ENCODE measurements at places on chromosomes 2 and 18.

DNA sequence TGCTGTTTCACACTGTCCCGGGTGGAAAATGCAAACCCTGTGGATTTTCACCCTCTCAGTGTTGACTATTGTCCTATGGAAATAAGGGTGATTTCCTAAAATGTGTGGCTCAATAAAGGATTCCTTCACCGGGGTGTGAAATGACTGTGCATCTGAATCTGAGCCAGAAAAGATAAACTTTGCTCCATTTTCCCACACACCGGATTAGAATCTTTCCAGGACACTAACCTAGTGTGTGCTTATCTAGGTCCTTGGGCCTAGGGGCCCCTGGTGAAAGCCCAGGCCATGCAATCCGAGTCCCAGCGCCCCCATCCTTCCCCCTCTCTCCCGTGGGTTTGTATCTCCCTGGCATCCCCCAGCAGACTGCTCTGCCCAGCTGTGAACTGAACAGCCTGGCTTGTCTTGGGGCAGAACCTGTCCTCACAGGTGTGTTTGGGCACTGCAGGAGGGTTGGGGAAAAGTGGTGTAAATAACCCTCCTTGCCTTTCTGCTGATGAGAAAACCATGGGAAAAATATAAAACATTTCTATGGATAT lies 17.3 kb downstream of the KLHL29 start:
- DNase-seq, result no peak

GRCh38 chr2:229641676-229642075 lies 72.7 kb downstream of the DNER start:
- DNase-seq, result no peak

- no peak for DNase-seq
Observed at GRCh38 chr2:193695367-193695766, 1500.6 kb upstream of the TMEFF2 start.

GRCh38 chr2:241260911-241261310 lies 54.6 kb downstream of the HDLBP start:
- DNase-seq, result no peak

GRCh38 chr18:63083555-63083954 lies 236.0 kb downstream of the BCL2 start:
- DNase-seq, result no peak

GRCh38 chr18:78884502-78884901 lies 95.1 kb upstream of the SALL3 start:
- no peak for DNase-seq

DNA sequence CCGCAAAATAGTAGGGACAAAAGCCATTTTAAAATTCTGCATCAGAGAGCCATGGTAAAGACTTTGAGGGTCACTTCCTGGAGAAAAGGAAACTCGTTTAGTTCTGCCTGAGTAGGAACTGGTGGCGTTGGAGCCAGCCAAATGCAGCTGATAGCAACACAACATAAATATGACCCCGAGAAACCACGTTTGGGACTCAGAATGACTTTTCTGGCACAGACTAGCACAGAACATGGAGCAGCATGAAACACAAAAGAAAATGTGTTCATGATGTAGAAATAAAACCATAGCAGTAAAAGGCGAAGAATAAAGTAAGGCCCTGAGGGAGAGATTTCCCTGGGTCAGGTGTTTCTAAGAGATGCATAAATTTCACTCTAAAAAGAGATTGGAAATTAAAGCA lies 149.2 kb upstream of the KLHL29 start:
- no peak for DNase-seq

DNA sequence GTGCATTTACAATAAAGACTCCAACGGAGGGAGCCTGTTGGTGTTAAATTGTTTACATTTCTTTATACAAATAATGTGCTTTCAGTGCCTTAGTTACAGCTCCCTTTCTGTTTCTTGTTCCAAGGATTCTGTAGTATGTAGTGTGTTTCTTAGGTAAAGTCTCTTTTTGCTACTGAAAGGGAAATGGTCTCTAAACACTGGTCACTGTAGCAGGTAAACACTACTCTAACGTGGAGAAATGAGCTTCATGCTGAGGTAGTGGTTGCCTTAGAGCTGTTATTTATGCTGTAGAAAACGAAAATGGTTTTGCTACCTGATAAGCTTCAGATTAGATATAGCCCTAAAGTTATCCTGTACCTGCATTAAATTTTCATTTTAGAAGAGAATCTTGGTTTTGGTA lies 163.6 kb downstream of the CAPN13 start:
- no peak for DNase-seq

- no peak for DNase-seq
Observed at GRCh38 chr2:96157649-96158553, 12.7 kb upstream of the DUSP2 start.

DNA sequence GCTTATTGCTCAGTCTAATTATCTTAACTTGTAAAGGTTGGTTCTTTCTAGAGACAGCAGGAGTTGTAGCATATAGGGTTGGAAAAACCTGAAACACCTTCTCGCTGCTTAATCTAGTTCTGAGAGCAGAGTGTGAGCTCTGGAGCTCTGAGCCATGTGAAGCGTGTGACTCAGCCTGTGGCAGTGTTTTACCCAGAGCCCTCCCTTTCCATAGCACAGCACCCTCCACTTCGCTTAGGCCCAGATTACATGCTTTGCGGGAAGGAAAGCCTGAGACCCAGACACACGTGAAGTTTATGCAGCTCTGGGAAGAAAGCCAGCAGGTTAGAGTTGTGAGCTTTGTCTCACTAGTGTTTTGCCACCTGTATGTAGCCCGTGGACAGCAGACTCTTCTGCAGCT lies 74.5 kb downstream of the INPP4A start:
- DNase-seq, result no peak

- DNase-seq, result no peak
Observed at GRCh38 chr2:36960005-36960675, 6.2 kb downstream of the STRN start.

DNA sequence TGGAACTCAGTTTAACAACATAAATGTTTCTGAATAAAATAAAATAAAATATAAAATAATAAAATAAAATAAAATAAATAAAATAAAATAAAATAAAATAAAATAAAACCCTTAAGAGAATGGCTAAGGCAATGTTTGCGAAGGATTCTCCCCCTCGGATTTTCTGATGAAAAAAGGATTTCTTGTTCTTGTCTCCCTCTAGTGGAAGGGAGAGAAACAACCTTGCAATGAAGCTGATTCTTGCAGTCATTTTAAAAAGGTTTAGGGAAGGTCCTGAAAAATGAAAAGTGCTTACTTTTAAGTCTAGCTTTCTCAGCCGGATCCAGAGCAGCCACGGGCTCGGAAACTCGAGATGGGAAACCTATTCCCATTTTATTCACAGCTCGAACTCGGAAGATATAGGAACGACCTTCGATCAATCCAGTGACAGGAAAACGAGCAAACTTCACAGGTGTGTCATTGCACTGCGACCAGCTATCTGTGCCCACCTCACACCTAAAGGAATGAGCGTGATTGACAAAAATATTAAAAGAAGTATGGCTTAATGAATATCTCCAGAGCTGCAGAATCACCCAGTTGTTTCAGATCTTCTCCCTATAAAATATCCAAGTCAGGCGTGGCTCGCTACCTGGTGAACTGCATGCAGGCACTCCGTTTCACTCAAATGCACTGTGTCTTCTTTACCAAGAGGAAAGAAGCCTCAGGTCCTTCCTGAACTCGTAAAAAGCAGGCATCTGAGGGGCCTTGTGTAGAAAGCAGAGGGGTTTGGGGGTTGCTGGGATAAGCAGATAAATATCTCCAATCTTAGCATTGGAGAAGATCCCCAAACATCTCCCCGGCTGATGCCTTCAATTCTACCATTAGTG lies 68.1 kb downstream of the MYOM1 start:
- no peak for DNase-seq

GRCh38 chr2:203623096-203623495 lies 83.3 kb upstream of the CD28 start:
- no peak for DNase-seq

DNA sequence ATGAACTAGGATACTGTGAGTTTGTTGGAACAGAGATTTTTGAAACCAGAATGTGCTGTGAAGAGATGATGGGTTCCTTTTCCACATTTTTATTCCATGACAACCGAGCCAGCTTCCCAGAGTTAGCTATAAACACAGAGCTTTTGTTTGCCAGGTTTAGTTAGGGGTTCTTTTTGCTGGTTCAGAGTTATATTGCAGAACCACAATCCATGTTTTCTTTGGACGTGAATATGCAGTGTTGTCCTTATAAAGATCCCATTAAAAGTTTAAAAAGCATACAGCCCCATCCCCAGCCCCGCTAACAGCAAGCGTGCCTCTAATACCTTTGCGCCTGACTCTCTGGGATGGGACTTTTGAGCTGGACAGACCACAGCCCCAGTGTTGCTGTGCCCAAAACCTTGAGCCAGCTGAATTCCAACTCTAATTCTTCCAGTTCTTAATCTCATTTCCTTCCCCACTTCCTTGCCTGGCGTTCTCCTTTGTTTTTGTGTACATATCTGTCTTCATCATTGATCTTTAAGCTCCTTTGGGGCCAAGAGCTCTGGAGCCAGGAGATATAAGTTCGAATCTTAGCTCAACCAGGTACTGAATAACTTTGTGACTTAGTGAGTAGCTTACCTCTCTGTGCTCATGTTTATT lies 72.3 kb downstream of the SPATS2L start:
- DNase-seq, result no peak

- DNase-seq, result no peak
Observed at GRCh38 chr18:57437402-57437765, 2.2 kb downstream of the ONECUT2 start.

DNA sequence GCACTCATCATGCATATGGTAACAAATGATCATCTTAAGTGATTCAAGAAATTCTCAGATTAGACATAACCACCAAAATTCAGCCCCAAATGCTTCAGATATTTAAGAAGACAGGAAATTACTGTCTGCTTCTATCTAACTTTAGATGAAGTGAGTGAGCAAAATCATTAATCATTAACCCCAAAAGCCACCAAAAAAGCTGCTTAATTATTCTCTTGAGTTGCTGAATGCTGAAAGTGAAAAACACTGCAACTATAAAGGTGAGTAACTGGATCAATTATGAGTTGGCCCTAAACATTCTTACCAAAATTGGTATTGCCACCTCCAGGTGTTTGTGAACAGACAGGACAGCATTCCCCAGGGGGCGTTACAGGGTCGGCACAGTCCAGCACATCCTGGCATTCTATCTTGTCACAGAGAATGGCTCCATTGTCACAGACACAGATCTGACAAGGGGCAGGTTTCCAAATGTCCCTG lies 69.6 kb downstream of the COL5A2 start:
- no peak for DNase-seq

DNA sequence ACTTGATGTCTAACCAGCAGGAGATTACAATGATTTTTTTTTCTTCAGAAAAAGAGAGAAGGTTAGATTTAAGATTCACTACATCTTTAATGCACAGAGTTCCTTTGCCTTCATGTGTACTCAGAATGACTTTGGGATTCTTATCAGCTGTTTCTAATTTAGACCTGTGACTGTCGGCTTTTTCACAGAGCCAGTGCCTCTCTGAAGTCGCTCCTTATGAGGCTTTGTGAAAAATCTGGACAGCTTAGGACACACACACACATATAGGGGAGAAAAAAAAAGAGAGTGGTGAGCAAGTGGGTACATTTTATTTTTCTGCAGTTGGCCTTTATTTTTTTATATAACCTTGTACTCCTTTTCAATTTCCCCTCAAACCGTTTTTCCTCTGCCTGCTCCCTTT lies 893.1 kb upstream of the CELF4 start:
- no peak for DNase-seq

DNA sequence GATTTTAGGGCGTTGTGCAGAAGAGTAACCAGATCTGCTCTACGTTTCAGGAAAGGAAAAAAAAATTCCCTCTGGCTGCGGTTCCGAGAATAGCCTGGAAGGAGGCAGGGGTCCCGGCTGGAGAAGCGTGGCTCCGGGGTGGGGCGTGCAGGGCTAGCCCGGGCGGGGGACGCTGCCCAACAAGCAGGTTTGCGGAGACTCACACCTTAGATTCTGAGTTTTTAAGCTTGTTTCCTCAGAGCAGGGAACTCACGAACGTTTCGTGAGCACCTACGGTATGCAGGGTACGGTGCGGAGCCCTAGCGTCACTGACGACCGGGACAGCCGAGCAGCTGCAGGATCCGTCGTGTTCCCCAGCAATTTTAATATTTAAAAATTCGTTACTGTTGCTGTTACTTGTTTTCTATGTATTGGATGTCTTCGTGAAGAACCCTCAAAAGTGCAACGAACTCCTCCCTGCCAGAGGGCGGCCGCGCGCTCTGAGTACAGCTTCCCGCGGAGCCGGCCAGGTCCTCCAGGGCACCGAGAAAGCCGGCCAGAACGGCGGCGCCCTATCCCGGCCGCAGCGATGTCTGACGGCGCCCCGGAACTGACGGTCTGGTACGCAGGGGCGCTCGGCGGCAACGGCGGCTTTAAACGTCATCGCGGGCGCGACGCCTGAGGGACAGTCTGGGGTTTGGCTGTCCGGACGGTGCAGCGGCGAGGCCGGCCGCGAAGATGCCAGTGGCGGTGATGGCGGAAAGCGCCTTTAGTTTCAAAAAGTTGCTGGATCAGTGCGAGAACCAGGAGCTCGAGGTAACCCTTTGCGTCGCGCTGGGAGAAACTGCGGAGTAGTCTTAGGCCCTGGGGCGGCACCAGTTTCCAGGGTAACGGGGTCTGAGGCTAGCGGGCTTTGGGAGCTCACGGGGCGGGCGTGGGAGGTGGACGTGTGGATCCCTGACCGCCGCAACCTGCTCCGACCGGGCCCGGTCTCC lies at the start of gene COPS8:
Gene COPS8, plus strand, starts transcription at position 642 of the 974 bp plus-strand sequence. Its CDS starts 76 bp downstream, at position 718.
- DNase-seq, result peak; percentile 85

DNA sequence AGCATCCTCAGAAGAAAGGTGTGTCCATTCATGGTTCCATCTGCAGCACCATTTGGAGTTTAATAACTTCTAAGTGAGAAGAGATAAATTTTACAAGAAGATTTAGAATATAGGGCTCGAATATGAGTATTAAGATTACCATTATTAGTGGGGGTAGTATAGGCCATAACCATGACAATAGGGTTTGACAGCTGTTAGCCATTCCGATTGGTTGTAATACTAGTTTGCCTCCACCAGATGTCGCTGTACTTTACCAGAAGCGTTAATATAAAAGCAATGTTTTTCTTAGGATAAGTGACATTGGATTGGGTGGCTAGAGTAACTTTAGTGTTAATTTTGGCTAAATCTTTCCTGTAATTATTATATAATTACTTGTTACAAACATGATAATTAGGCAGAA lies 107.5 kb upstream of the SRD5A2 start:
- DNase-seq, result no peak

DNA sequence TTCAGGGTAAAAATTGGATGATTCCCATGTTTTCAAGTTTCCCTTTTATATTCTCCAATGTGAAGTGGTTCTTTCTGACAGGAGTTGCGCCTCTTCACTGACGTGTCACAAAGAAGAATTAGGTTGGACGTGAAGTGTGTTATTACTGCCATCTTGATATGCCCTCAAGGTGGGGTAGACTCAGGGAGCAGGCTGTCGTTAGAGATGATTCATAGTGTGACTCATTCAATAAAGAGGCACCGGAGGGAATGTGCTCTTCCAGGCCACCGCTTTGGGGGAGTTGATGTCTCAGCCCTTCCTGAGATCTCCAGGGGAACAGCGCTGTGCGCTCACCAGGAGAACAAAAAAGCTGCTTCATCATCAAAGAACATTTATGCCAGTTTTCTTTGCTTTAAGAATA lies 3.6 kb upstream of the DGKD start:
- no peak for DNase-seq

GRCh38 chr2:222760301-222760897 lies 88.9 kb downstream of the MOGAT1 start:
- DNase-seq, result no peak
